Stimulated activated CD4-positive, alpha-beta T cell treated with anti-CD3 and anti-CD28 coated beads, Interleukin-1b, Interleukin-23, amount 100 ng/mL, for 24 hours (primary cell): ENCODE measurements at places on chromosomes 12 and 14.

DNA sequence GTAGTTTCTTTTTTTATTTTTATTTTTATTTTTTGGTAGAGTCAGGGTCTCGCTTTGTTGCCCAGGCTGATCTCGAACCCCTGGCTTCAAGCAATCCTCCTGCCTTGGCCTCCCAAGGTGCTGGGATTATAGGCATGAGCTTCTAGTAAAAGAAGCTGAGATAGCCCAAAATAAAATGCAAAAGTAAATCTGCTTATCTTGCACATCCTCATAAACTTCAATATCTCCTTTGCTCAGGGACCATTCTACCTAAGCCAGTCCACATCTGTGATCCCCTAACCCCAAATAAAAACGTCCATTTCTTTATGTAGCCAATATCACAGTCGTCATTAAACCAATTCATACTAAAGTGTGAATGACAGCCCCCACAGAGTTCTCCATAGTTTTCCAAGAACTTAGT, 36.3 kb downstream of the ATF7 start:
- DNase-seq: no peak

DNA sequence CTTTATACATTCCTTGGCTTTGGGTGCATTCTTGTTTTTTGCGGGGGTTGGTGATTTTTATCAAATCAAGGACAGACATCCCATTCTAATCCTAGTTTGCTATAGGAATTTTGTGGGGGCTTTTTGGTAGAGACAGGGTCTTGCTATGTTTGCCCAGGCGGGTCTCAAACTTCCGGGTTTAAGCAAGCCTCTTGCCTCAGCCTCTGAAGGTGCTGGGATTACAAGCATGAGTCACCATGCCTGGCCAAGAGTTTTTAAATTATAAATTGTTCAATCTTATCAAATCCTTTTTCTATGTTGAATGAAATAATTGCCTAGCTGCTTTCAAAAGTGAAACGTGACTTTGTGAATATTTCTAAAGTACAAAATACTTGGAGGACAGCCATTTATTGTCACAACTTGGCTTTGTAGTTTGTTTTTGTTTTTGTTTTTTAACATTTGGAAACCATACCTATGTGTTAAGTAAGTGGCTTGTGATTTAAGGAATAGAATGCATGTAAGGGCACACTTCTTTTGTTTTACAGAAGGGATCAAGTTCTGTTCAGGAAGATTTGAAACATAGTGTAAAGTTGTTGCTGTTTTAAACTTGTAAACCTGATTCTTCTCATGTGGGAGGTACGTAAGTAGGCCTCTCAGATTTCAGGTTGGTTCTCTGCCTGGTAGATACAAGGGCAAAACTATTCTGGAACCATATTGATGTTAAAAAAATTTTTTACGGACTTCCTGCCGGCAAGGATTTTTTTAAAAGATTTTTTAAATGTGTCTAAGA, 13.4 kb downstream of the MARK3 start:
- DNase-seq: no peak

- no peak for DNase-seq
Measured at GRCh38 chr14:82422230-82422629, 888.6 kb upstream of the SEL1L start.

GRCh38 chr12:116432314-116432750, 126.8 kb upstream of the MAP1LC3B2 start:
- no peak for DNase-seq

- no peak for DNase-seq
Measured at GRCh38 chr14:92677087-92677668, 71.2 kb downstream of the LGMN start.

DNA sequence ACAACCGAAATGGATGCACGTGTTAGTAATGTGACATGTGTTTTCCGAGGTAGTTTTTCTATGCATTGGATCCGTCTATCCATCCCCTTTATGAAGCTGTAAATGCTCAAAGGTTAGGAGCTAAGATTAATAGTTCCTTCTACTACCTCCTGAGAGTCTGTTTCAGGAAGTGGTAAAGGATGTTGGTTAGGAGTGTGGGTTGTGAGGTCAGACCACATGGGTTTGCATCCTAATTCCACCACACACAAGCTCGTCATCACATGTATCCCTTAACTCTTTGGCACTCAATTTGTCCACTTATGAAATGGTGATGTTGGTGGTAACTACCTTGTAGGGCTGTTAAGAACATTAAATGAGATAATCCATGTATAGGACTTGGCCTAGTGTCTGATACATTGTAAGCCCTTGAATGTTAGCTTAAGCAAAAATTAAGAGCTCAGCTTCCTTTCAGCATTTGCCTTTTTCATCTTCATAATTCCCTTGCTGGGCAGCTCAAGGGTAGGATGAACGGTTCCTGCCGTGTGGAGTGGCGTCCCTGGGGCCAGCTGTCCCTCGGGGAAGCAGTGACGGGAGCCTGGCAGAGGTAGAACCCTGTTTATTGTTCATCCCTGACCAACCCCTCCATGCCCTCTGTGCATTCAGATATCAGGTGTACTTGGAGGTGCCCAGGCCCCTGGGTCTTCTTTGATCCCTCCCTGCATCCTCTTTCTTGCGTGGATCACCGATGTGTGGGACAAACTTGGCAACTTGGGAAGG, 52.3 kb downstream of the TSPAN9 start:
- no peak for DNase-seq

- DNase-seq: no peak
Measured at GRCh38 chr14:29650554-29651269, 276.9 kb downstream of the PRKD1 start.

DNA sequence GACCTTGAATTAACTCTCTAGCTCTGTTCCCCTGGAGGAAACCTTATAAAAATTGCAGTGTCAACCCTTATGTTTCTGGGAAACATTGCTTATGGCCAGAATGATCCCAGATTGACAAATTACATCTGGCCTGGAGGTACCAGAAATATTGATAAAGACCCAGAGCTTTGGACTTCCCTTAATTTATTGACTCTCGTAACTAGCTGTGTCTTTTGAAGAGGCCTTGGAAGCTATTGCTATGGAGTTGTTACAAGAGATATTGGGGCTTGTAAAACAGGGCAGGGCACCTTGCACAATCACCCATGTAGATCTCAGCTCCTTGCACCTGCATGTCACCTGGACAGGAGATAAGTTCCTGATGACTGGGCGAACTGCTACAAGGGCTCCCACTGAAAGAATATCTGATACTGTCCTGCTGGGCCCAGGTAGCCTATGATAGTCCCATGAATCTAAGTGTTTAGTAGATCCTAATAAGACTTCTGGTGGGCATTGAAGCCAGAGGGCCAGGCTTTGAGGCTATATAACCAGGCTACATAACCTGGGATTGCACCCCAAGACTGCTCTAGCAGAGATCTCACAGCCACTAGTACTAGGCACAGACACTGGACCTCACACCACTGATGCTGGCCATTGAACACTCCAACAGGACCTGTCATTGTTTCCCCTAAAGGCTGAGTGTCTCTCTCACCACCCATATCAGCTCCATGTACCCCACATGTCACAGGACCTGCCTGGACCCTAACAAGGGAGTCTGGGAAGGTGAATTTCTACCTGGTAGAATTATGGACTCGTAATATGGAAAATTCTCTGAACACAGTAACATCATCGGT, 135.7 kb upstream of the PWP1 start:
- DNase-seq: no peak

DNA sequence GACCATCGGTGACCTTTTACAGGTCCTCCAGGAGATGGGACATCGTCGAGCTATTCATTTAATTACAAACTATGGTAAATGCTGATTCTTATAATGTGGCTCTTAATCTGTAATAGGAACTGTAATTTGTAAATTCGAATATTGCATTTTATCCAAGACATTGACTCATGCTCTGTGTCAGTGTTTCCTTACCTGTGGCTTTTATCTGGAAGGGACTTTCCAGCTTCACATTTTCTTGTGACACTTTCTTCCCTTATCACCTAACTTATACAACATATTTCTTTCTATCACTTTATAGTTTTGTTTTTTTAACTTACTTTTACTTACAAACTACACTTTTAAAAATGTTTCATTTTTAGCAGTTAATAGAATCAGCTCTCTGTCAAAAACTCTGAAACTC, 14.8 kb downstream of the IRAK3 start:
- no peak for DNase-seq

DNA sequence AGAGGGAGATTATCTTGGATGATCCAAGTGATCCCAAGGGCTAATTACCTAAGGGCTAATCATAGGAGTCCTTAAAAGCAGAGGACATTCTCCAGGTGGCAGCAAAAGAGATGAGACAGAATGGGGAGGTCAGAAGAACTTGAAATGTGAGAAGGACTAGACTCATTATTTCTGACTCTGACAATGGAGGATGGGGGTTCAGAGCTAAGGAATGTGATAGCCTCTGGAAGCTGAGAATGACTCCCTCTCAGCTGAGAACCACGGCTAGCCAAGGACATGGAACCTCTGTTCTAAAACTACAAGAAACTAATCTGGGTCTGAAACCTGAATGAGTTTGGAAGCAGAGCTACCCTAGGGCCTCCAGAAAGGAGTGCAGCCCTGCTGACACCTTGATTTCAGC, 35.6 kb upstream of the ANKS1B start:
- DNase-seq: no peak
